DMS153 (cell line): ENCODE measurements at places on chromosomes 1 and 21.
A peak's percentile ranks its signal among the peaks of the same experiment; 100 is the strongest.

GRCh38 chr1:8733484-8733883 lies 84.0 kb downstream of the RERE start:
- DNase-seq, result no peak

DNA sequence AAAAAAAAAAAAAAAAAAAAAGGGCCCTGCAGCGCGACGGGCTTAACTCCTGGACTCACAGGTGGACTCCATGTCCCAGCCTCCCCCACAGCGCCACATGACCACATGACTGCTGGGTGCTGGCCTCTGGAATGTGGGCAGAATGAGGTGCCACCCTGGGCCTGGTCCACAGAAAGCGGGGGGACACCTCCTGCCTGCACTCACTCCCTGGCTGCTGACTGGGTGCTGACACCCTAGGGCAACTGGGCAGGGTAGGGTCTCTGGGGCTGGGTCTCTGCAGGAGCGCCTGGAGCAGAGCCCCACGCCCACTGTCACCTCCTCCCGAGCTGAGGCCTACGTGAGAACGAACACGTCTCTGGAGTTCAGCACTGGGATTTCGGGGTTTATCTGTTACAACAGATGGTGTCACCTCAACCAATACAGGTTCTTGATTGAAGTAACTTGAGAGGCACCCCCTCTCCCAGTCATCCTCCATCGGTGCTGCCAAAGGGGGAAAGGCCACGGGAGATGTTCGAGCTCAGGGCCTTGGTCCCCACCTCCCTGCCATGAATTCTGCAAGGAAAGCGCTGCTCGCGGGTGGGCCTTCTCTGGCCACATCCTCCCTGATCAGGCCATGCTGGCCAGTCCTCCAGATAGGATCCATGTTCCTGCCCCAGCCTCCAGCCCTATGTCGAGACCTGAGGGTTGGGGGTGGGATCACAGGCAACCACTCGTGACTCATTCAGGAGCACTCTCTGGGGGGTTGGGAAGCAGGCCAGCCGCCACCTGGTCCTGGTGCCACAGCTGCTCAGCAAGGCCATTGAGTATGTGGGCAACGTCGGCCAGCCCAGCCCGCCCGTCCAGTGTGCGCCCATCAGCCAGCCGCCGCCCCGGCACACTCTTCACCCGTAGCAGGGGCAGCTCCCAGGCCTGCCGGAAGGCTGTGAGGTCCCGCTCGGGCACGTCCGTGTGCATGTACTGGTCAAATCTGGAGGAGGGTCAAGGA lies 5.4 kb downstream of the CPLANE2 start:
- DNase-seq, result no peak

GRCh38 chr1:36539526-36539925 lies 56.8 kb upstream of the CSF3R start:
- no peak for DNase-seq

- DNase-seq, result no peak
Observed at GRCh38 chr1:57719274-57719673, 295.4 kb upstream of the DAB1 start.

DNA sequence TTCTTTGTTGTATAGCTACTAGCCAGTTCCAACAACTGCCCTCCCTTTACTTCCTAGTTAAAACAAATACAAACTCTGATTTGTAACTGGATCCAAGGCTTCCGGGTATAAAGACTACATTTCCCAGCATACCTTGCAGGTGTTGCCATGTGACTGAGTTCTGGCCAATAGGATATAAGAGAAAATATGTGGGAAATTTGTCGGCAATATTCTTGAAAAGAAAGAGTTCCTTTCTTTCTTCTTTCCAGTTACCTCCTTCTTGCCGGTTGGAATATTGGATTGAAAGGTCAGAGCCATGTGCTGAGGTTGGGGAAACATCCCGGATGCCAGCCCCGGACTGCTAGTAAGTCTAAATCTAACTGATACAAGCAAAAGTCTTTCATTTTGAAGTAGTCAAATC lies 23.0 kb upstream of the ZBTB40 start:
- DNase-seq, result peak; percentile 12

DNA sequence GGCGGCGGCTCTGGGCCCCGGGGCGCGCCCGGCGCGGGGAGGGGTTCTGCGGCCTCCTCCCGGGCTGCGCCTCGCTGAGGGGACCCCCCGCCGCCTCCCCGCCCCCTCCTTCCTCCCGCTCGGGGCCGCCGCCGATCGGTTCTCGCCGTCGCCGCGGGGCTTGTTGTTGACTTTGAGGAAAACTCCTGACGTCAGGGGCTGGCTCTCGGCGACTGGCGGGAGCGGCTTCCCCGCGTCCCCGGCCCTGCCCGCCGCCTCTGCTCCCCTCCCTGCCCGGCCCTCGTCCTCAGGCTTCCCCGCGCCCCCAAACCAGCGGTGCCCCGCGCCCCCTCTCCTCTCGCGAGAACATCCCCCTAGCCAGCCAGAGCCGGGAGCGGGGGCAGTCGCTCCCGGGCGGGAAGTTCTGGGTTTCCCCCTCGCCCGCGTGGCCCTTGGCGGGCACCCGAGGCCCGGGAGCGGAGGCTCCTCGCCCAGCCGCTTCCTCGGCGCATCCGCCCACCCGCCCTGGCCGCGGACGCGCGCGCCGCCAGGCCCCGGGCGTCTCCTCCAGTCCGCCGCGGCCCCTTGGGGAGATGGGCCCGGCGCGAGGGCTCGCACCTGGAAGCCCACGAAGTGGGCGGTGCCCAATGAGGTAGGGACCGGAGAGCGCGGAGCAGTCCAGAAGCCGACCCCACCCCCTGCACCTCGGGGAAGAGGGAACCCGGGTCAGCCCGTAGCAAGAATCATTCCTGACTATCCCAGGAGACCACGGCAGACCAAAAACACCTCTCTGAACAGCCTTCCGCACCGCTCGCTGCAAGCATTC lies 611 bp upstream of the AKT3 start:
- peak; percentile 88 for DNase-seq

GRCh38 chr21:31888936-31889371 lies 16.1 kb downstream of the HUNK start:
- peak; percentile 19 for DNase-seq

- DNase-seq, result no peak
Observed at GRCh38 chr1:50967416-50968157, 2.5 kb upstream of the CDKN2C start.

DNA sequence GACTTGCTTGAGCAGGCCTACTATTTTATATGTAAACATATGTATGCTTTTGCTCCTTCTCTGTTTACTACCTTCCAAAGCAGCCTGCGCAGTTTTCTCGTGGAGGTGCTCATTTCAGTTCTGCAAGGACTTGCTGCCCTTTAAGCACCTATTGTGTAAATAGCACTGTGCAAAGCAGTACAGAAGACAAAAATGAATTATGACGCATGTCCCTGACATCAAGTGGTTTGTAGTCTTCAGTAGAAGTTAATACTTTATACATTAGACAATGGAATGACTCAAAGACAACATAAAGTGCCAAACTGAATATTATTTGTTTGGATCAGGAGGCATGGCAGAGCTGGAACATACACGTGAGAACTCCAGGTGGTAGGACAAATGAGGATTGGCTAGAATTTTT lies 611.7 kb downstream of the LMO4 start:
- peak; percentile 47 for DNase-seq

- no peak for DNase-seq
Observed at GRCh38 chr1:162487241-162487640, 10.4 kb upstream of the UHMK1 start.

DNA sequence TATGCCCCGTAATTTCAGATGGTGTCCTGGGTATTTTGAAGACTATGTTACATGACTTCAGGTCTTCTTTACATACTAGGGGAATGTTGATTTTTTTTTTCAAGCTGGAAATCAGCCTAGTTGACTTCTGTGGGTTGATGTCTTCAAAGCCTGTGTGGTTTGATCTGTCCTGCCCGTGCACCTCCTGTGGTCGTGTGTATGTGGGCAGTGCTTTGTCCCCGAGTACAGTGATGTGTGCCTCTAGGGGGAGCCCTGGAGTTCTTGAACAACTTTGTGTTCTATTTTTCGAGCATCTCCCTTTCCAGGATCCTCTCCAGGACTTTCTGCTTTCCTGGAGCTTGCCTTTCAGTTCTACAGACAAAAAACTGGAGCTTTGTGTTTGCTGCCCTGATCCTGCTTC lies 28.9 kb downstream of the OBSCN start:
- DNase-seq, result no peak

DNA sequence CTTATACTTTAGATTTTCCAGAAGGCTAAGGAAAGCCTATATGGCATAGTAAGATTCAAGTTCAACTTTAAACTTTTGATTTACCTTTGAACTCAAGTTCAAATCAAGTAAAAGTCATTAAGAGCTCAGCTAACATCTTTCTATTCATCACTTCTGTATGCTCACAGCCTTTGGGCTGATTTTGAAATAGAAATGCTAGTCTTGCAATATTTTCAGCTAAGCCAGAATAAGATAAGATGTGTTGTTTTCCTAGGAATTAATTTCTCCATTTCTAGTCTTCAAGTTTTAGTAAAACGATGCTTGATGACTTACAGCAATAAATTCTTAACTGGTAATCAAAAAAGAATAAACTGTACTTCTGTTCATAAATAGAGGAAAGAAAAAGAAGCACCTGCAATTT lies 35.6 kb downstream of the ATP1B1 start:
- no peak for DNase-seq

DNA sequence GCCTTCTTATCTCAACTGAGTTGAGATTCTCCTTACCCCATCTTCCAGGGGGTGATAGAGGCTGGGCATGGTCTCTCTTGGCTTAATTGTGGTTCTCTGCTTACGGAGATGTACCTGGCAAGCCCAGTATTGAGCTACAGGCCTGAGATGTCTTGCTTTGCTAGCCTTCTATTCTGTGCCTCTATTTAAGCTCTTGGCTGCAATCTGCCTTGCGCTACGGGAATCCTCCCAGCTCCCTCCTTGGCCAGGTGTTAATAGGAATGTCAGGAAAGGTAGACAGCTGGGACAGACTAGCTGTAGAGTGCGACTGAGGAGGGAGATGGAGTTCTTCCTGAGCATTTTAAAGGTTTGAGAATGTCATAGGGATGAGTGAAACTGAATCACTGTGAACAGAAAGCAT lies 10.6 kb upstream of the IKBKE start:
- DNase-seq, result no peak

GRCh38 chr1:203671047-203671446 lies 44.4 kb downstream of the ATP2B4 start:
- DNase-seq, result no peak

DNA sequence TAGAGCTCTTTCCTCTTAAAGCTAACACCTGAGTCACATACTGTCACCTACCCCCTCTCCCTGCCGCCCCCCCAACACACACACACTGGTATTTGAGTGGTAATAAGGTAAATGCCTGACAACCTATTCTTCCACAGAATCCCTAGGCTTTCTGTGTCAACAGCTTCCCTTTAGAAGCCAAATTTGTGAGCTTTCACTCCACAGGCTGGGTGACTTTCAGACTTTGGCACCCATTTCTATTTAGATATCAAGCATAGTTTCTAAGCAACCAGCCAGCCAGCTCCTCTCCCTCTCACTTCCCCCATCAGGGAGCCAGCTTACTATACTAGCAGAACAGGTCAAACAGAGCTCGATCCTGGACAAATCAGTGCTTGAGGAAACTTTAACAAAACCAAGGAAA lies 3.2 kb upstream of the C1orf74 start:
- no peak for DNase-seq

DNA sequence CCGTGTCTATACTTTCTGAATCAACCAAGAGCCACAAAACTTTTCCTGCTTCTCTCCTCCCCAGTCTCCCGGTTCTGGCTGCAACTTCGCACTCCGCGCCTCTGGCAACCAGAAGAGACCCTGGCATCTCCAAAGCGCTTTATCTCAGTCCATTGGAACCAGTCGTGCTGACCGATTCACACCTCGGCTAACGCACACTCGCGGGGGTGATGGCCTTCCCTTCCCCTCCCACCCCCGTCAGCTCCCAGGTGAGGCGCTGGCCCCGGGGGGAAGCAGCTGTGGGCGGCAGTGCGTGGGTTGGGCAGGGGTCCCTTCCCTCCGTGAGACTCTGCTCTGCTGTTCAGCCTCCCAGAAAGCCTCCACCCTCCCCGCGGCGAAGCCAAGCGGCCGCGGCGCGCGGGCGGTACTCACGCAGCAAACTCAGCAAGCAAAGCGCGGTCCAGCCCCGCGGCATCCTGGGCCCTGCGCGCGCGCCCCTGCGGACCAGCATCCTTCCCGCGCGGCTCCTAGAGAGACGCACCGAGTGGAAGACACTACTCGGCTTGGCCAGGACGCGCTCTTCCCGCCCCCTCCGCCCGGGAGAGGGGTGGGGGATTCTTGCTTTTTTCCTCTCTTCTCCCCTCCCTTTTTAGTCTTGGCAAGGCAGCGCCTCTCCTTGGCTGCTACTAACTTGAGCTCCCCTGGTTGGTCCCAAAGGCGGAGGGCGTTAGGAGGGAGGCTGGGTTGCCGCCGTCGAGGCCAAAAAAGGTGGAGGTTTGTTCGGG lies at the start of gene CD34:
Gene CD34 (minus strand): TSS at position 535 of the 764 bp plus-strand sequence. CDS start 45 bp downstream, at position 490.
- DNase-seq, result no peak

GRCh38 chr1:222443566-222443965 lies 104.3 kb downstream of the HHIPL2 start:
- no peak for DNase-seq

DNA sequence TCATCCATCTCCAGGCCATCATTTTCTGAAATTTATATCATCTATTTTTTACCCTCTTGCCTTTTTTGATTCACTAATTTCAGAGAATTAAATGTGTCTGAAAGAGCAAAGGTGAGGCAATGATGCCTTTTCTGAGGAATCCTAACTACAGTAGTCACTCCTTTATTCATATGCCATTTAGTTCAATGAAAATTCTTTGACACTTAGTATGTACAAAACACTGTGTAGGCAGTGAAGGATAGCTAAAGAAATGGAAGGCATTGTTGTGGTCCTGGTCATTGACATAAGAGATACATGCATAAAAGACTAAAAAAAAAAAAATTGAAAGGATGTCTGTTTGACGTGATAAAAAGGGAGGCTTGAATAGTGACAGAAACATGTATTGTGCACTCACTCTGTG lies 171.9 kb upstream of the BEND5 start:
- DNase-seq, result no peak

DNA sequence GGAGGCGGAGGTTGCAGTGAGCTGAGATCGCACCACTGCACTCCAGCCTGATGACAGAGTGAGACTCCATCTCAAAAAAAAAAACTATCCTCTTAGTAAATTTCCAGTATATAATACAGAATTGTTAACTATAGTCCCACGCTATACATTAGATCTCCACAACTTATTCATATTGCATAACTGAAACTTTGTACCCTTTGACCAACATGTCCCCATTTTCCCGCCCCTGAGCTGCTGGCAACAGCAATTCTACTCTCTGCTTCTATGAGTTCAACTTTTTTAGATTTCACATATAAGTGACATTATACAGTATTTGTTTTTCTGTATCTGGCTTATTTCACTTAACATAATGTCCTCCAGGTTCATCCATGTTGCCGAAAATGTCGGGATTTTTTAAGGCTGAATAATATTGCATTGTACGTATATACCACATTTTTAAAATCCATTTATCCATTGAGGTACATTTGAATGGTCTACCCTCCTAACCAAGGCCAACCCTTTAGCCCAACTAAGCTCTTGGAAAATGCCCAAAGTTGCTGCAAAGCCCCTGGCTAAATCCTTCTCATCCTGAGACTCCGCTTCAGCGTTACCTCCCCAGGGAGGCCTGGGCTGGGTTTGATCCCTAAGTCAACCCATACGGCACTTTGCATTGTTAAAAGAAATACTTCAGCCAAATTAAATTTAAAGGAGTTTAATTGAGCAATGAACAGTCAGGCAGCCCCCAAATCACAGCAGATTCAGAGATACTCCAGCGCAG lies 34.2 kb downstream of the NEK2 start:
- no peak for DNase-seq

- no peak for DNase-seq
Observed at GRCh38 chr1:19257178-19257914, 5.7 kb downstream of the MRTO4 start.
